CD4-positive, alpha-beta T cell treated with Interleukin-17A for 4 hours (primary cell): ENCODE measurements at places on chromosomes 16 and 17.

GRCh38 chr17:49456183-49456965 lies 38.7 kb upstream of the NGFR start:
- no peak for DNase-seq

DNA sequence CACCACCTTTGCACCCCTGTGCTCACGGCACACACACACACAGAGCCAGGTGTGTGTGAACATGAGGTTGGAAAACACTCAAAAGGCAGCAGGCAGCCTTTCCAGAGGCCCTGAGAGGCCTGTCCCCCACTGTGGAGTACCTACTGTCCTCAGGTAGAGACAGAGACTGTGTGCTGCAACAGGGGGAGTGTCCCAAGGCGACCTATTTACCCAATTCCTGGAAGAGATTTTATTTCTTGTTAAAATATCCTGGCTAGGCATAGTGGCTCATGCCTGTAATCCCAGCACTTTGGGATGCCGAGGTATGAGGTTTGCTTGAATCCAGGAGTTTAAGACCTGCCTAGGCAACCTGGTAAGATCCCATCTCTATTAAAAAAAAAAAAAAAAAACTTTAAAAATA lies 108.5 kb downstream of the COPRS start:
- DNase-seq, result no peak

DNA sequence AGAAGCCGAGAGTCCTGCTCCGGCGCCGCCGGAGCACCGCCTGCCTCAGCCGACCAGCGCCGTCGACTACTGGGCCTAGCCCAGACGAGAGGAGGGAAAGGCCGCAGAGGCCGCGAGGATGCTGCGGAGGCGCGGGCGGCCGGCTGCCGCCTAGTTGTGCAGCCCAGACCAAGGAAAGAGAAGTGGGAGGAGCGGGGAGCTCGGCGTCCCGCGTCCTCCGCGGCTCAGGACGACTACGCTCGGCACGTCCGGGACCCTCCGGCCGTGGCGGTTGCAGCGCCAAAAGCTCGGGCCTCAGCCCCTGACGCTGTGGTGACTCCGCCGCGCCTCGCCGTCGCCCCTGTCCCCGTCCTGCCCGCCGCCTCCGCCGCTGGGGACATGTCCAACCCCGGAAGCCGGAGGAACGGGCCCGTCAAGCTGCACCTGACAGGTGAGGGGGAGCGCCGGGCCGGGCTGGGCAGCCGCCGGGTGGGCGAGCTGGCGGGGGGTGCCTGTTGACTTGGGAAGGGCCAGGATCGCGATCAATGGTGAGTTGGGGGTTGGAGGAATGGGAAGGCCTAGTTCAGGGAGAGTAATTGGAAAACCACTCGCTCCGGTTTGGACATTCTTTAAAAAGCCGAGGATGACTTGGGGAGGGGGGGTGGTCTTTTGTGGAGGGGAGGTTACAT lies 37.7 kb downstream of the RNF135 start:
- DNase-seq, result peak; percentile 70

DNA sequence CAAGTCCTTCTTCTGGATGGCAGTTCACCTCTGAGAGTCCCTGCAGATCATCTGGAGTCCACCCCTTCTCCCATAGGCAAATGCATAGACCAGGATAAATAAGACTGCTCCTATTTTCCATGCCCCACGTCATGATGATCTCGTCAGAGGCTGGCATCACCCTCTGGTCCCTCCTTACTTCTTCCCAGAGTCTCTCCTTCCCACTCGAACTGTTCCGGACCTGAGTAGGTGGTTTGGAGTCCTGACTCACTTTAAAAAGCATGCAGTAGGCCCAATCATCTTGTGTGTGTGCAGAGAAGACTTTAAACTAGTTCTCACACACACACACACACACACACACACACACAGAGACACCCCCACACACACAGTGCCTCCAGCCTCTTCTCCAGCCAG lies 72.0 kb downstream of the SOX9 start:
- DNase-seq, result no peak

DNA sequence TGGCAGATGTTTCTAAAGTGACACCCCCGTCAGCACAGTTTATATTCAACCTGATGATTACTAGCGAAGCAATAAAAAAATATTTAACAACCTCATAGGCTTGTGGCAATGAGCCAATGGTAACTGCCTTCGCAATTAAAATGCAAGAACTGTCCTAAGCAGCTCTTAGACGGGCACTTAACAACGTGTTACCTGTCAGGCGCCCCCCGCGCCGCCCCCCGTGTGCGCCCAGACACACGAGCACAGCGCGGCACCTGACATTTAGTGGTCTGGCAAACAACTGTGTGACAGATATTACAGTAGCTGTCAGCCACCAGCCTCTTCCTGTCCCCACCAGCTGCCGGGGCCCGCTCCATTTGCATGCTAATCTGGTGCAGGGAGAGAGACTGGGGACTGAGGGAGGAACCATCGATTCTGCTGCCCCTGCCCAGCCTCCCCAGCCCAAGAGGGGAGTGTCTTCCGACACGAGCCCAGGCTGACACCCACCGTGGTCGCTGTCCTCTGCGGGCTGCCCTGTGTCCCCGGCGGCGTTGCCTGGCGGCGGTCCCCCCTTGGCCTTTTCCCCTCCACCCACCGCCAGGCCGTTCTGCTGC lies 12.7 kb downstream of the NDUFAF8 start:
- no peak for DNase-seq

DNA sequence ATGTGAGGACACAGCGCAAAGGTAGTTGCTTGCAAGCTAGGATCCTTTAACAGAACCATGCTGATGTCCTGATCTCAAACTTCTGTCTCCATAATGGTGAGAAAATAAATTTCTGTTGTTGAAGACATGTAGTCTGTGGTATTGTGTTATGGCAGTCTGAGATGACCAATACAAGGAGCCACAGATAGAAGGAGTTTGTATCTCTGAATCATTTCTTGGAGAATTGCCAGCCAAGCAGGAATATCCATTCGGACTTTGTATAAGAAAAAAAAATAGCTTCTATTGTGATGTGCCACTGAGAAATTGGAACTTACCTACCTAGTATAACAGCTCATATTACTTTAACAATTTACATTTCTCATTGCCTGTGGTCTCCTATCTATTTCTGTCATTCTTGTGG lies 447.6 kb upstream of the CA10 start:
- no peak for DNase-seq

GRCh38 chr16:77760800-77761199 lies 27.6 kb upstream of the VAT1L start:
- DNase-seq, result no peak
